Activated CD8-positive, alpha-beta memory T cell treated with anti-CD3 and anti-CD28 coated beads, Interleukin-2, amount 10 ng/mL, durations not matched to agents 7 days and 5 days (primary cell): ENCODE measurements at places on chromosomes 12 and 14. TPM values are rescaled to one million over a fixed set of nuclear protein-coding genes. Genes with fewer than 3 reads are reported as not detected.
A peak's percentile ranks its signal among the peaks of the same experiment; 100 is the strongest.

The CHGA gene
- not detected for total RNA-seq

- peaks cover 35% of the 10 kb centered on the region for H3K4me1 ChIP-seq
- H3K27me3 ChIP-seq, result no peaks in the 10 kb centered on the region
- H3K4me3 ChIP-seq, result peak overlapping the region; percentile 76
- H3K27ac ChIP-seq, result peak overlapping the region; percentile 78
- peaks cover 8% of the 10 kb centered on the region for H3K36me3 ChIP-seq
Observed at GRCh38 chr12:110073049-110073831, 24.9 kb upstream of the C12orf76 start.

- no peak overlapping the region for H3K4me3 ChIP-seq
- no peak for DNase-seq
- peaks cover 5% of the 10 kb centered on the region for H3K27me3 ChIP-seq
- H3K4me1 ChIP-seq, result no peaks in the 10 kb centered on the region
- no peaks in the 10 kb centered on the region for H3K36me3 ChIP-seq
Observed at GRCh38 chr12:41277100-41277945, 89.2 kb downstream of the PDZRN4 start.

DNA sequence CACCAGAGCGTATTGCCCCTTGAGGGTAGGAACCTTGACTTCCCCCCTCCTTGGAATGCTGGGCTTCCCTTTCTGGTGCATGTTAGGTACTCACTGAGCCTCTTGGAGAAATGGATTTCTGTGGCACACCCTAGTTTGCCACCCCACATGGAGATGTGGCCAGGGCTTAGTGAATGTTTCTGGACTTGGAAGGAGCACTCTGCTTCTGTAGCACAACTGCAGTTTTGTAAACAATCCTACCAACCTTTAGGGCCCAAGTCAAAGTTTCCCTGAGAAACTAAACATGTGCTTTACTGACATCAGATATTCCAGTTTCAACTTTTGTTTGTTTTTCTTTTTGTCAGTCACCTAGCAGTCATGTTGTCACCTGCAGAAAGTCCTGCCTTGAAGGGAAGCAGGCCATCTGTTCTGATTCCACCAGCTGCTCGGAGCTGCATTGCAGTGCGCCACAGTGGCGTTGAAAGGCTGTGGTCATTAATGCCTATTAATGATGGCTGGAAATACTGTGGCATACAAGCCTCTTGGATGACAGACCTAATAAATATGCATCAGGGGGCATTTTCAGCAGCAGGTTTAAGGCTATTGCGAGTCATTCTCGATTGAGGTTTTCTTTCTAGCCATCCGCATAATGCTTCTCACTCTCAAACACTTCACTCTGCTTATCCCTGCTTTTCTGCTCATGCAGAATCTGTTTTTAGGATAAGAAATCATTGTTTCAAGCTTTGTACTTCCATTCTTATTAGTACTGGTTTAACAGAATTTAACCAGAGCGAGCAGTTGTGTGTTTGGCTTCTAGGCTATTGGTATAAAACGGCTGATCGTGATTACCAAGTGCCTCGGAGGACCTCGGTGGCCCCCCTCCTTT is 7.8 kb downstream of the PELI2 start:
- peaks cover 6% of the 10 kb centered on the region for H3K4me1 ChIP-seq
- H3K27me3 ChIP-seq, result peaks cover 17% of the 10 kb centered on the region
- H3K36me3 ChIP-seq, result no peaks in the 10 kb centered on the region
- DNase-seq, result no peak
- no peak overlapping the region for H3K27ac ChIP-seq

DNA sequence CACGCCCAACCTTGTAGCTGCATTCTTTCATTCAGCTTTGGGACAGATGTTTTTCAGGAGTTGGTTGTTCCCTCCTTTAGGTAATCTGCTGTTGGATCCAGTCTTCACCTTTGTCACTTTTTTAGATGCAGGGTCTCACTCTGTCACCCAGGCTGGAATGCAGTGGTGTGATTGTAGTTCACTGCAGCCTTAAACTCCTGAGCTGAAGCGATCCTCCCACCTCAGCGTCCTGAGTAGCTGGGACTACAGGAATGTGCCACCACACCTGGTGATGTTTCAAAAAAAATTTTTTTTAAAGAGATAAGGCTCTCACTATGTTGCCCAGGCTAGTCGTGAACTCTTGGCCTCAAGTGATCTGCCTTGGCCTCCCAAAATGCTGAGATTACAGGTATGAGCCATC is 164.3 kb downstream of the KTN1 start:
- no peaks in the 10 kb centered on the region for H3K4me1 ChIP-seq
- H3K27ac ChIP-seq, result no peak overlapping the region
- no peaks in the 10 kb centered on the region for H3K36me3 ChIP-seq
- H3K4me3 ChIP-seq, result no peak overlapping the region
- no peaks in the 10 kb centered on the region for H3K27me3 ChIP-seq

The RNASE1 gene
- total RNA-seq, result not detected

- no peak overlapping the region for H3K27ac ChIP-seq
- no peak overlapping the region for H3K4me3 ChIP-seq
- no peak for DNase-seq
- H3K36me3 ChIP-seq, result no peaks in the 10 kb centered on the region
Observed at GRCh38 chr12:52322069-52322468, 871 bp upstream of the KRT83 start.

The SOX5 gene
- total RNA-seq, result 0.50 TPM

The AICDA gene
- not detected for total RNA-seq
